ENCODE measurements at places on chromosomes 7 and 10.

DNA sequence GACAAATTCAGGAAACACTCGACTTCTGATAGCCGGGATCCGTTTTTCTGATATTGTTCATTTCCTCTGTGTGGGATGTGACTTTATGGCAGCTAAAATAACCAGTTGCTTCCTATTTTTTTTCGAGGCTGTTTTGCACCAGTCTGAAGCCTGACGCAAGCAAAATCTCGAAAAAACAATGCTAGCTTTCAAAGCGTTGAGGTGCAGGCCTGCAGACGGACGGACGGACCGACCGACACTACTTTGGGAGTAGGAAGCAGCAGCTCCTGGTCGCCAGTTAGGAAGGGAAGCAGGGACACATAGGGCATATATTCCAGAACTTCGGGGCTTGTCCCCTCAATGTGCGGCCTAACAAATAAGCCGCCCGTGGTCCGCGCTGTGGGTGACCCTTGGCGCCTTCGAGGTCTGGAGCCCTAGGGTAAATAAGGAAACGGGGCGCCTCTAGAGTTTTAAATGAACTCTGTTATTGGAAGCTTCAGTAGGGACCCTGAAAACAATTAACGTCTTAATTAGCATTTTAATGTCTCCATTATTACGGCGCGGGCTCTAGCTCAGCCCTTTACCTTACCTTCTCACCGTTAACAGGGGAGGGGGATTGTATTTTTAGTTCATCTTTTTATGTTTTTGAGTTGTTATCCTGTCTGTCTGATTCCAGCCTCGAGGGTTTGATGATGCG lies 1.3 kb downstream of the HHEX start:
- DNase-seq: no peak

DNA sequence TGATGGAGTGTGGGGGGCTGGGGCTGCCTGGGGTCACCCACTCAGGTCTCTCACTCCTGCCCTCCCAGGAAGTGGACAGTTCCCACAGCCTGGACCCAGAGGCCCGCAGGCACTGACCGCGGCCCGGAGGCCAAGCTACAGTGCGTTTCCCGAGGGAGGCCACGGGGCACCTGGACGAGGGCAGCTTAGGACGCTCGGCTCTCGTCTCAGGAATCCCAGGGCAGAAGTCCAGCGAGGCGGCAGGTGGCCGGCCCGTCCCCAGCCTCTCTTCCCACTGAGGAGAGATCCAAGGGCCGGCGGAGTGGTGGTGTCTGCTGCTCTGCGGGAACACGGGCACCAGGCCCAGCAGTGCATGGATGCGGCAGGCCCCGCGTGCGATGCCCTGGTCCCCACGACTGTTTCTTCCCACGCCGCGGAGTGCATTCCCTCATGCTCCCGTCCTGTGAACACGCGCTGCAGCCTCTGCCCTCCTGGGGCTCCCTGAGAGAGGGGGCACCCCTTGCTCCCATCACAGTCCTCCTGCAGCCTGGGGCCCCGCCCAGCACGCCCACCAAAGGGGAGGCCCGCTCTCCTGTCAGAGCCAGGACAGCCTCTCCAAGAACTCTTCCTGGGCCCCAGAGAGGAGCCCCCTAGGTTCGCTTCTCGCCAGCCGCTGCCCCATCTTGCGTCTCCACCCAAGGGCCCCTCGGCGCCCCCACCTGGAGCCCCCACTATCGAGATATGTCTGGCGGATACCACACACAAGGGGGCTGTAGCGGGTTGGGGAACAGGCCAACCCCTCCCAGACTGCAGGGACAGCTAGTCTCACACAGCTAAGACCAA lies 24.3 kb upstream of the GPR146 start:
- no peak for DNase-seq

DNA sequence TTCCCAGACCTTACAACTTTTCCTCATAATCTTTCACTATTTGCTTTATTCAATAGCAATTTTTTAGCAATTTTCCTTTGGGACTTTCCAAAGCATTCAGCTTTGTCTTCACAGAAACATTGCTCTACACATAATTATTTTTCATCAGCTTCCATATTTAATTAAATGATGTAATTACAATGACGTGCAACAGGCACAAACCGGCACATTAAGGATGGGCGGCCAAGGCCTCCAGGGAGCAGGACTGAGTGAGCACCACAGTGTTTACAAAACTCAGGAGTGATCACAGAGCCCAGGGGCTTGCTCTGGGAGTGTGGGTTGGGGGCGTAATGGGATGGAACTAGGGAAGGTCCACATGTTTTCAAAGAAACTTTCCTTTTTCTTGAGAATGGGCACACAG lies 69.8 kb downstream of the MAD1L1 start:
- no peak for DNase-seq

DNA sequence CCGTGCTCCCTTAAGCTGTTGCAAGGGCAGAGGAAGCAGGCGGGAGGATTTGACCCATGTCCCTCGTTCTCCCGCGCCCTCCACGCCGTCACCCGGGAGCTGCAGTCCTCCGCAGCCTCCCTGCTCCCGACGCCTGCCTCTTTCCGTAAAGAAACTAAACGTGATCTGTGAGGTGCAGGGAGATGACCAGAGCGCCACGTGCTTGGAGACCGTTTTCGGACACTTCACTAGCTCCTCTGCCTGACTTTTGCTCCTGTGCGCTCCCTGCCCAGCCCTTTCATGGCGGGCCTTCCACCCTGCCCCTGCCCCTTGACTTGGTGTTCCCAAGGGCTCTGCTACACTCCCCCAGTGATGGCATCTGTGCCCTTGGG lies 171.2 kb downstream of the LSM5 start:
- no peak for DNase-seq

DNA sequence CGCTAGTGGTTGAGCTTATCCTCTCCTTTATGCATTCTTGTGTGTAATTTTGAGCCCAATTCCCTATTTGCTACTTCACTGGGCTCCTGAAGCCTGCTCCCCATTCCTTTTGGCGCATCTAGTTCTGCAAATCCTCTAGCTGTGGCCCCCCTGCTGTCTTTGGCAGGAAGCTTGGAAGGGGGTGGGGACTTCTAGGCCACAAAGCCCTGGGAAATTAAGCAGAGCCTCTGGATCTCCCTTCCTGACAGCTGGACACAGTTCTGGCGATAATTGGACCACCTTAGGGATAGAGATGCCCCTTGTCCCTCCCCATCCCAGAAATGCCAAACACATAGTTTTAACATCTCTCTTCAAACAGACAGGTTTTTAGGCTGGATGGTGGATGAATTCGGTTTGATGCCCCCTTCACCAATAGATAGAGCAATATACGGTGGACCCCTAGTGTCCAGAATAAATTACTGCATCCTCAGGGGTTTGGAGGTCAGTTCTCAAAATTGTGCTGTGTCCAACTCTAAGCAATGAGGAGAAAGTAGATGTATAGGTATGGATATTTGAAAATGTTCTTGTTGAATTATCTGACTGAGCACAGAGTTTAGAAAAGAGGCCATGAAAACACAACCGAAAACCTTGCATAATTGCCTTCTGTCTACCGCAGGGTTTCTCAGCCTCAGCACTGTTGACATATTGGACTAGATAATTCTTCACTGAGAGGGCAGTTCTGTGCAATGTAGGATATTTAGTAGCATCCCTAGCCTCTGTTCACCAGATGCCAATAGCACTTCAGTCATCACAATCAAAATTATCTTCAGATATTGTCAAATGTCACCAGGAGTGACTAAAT lies 75.5 kb downstream of the PAPSS2 start:
- no peak for DNase-seq

DNA sequence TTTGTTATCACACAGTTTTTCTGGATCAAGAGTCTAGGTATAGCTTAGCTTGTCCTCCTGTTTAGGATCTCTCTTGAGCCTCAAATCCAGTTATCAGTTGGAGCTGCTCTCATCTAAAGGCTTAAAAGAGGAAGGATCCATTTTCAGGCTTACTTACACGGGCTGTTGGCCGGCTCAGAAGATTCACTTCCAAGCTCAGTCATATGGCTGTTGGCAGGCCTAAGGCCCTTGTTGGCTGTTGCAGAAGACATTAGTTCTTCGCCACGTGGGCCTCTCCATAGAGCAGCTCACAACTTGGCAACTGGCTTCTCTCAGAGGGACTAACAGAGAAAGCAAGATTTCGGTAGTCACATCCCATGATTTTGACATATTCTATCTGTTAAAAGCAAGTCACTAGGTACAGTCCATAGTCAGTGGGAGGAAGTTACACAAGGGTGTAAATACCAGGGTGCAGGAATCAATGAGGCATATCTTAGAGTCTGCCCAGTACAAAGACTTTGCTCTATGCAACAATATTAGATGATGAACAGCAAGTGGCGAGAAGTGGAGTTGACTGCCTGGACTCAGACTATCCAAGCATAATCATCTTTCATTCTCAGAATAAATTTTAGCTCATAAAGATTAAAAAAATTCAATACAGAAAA lies 280.1 kb upstream of the MBL2 start:
- no peak for DNase-seq

- no peak for DNase-seq
These were observed 17.1 kb downstream of the ZNF485 start for GRCh38 chr10:43623351-43623750.

DNA sequence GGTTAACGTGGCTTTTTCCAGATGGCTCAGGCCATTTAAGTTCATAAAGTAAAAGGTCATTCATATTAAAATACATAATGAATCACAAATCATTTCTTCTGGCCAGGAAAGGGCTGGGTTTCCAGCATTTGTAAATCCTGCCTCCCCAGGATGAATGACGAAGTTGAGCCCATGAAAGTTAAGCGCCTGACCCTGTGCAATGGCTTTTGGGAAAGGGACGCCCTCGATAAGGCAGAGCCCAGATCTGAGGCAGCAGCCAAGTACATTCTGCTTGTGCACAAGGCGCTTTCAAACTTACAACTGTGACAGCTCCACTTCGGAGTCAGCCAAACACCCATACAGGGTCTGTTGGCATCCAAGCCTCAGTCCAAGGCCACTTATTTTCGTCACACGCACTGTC lies 2.8 kb downstream of the GIMAP6 start:
- no peak for DNase-seq

DNA sequence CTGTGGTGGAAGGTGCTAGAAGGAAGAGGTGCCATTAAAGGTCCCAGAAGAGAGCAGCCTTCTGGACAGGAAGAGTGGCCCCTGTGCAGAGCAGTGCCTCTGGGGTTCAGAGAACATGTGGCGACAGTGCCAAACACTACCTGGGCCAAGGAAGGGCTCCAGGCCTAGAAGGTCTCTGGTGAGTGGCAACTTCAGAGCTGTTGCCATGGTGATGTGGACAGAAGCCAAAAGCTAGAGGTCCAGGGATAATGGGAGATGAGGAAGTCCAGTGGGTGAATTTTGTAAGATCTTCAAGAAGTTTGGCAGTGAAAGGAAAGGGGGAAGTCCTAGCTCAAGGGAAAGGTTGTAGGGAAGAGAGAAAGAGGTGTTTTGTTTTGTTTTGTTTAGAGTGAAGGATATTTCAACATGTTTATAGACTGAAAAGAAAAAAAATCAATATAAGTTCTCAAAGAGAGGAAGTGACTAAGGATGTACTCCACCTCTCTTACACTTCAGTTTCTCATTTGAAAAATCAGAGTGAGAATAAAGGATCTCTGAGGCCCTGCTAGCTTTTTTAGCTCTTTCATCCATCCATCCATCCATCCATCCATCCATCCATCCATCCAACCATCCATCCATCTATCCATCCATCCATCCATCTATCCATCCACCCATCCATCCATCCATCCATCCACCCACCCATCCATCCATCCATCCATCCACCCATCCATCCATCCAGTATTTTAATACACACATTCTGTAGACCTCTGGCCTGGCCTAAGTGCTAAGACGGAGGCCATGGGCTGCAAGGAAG lies 77.1 kb upstream of the DUSP5 start:
- DNase-seq: no peak

- DNase-seq: no peak
These were observed 7.9 kb upstream of the RASSF4 start for GRCh38 chr10:44951576-44952226.

- no peak for DNase-seq
These were observed 12.1 kb downstream of the BRAT1 start for GRCh38 chr7:2542916-2543871.

GRCh38 chr10:90168244-90168643 lies 466.9 kb downstream of the KIF20B start:
- no peak for DNase-seq

DNA sequence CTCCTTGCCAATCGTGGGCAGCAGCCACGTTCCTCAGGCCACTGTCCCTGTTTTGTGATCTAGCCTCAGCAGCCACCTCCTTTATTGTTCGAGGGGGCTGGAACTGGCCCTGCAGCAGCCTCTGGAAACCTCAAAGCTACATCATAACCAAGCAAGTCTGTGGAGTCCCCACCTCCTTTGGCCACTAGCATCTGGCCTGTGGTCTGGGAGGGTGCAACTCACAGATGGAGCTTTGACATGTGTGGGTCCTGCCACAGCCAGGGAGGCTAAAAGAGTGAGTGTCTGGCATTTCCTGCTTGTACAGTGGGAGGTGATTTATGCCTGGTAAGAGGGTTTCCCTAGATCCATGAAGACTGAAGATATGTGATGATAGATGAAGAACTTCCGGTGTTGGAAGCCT lies 32.3 kb upstream of the NUB1 start:
- DNase-seq: no peak

- no peak for DNase-seq
These were observed 108.8 kb upstream of the GSDME start for GRCh38 chr7:24866004-24866615.

DNA sequence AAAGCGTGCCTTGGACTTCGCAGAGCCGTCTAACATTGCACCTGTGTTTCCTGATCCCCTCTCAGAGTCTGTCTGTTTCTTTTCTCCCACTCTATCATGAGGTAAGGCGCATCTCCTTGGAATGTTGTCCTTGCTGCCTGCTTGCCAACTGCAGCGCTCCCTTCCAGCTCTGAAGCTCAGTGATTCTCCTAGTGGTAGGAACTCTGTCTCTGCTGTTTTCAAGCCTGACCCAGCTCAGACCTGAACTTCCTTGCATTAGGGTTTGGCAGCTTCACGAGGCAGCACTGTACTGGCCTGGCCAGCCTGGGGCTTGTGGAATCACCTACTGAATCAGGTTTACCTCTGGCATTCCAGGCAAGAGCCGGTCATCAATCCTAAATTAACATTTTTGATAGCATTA lies 123.9 kb downstream of the CREB5 start:
- DNase-seq: no peak

DNA sequence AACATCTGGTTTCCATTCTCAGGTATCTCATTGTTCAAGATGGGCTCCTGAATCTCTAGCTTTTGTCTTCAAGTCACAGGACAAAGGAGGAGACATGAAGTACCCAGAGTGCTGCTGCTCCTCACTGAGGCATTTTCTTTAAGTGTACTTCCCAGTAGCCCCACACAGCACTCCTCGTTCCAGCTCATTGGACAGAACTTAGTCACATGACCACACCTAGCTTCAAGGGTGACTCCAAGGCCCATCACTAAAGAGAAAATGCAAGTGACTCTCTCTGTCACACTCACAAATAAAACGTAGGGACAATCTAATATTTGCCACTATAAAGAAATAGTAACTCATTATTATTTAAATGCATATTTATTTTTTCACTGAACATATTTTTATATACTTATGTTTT lies 58.3 kb upstream of the NEUROD6 start:
- DNase-seq: no peak

GRCh38 chr7:81111358-81111757 lies 192.5 kb upstream of the SEMA3C start:
- no peak for DNase-seq

- no peak for DNase-seq
These were observed 8.0 kb upstream of the SPOCK2 start for GRCh38 chr10:72096115-72097000.

- no peak for DNase-seq
These were observed 159.2 kb upstream of the PRSS1 start for GRCh38 chr7:142590077-142590476.
